Heart left ventricle (tissue), 16 donors: ENCODE measurements at places on chromosomes 12 and 14. TPM values are rescaled to one million over a fixed set of nuclear protein-coding genes. Genes with fewer than 3 reads are reported as not detected.

DNA sequence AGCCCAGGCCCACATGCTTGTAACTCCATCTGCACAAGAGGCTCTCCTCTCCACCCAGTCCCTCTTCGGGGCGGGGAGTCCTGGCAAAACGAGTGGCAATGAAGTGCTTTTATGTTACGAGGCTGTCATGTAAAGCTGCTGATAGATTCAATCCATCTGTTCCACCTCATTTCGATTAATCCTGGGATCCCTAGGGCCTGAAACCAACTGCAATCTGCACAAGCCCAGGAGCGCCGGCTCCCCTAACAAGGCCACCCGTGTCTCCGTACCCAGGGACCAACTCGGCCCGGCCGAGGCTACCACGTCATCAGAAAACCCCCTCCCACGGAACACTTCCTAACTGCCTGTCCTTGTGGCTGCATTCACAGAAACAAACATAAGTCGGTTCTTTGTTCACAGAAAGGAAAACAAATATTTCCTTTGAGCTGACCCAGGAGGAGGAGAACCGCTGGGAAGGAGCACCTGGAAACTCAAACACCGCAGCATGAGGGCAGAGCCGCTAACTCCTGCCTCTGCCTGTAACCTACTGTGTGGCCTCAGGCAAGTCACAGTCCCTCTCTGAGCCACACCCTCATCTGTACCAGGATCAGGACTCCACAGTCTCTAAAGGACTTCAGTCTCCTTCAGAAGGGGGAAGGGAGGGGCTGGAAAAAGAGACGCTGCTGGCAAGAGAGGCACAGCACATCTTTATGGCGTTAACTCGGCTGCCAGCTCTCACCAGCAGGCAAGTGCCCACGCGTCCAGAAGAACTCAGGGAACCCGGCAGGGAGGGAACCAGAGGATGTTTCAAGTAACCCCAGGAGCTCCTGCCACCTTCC is 47.8 kb downstream of the CCDC88C start:
- peaks cover 36% of the 10 kb centered on the region for H3K4me1 ChIP-seq
- DNase-seq: no peak
- H3K27ac ChIP-seq: peak overlapping the region; percentile 19
- no peaks in the 10 kb centered on the region for H3K36me3 ChIP-seq
- peaks cover 7% of the 10 kb centered on the region for H3K27me3 ChIP-seq
- H3K4me3 ChIP-seq: no peak overlapping the region

DNA sequence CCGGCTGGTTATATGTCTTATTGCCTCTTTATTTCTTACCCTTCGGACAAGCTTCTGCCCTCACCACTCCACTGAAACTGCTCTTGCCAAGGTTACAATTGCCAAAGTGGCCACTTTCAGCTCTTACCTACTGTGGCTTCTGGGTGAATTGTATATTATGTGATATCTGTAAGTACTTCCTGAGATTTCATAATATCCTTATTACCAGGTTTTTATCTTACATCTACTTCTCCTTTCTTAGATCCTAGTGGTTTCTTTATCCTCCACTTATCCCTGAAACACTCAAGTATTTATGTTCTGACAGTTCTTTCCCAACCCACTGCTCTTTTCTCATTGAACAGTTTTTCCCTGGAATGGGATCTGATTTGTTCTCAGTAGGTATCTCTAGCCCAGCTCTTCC is 10.5 kb downstream of the CELA1 start:
- no peak overlapping the region for H3K27ac ChIP-seq
- no peak for DNase-seq
- H3K4me3 ChIP-seq: no peak overlapping the region
- H3K27me3 ChIP-seq: no peaks in the 10 kb centered on the region
- H3K36me3 ChIP-seq: no peaks in the 10 kb centered on the region

DNA sequence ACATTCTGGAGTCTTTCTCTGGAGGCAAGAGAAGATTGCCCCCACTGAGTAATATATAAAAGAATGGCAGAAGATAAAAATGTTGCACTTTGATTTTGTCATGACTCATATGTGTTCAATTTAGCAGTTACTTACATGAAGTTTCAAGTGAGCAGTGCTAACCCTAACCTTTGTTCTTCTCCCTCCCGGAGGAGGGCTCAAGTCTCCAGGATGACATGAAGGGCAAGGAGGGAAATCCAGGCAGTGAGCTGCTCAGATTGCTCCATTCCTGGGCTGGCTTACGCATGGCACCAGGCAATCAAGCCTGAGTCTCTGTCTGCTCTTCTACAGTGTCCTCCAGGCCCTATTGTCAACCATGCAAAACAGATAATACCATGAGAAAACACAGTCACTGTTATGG is 322.3 kb downstream of the DUSP6 start:
- H3K27me3 ChIP-seq: no peaks in the 10 kb centered on the region
- no peaks in the 10 kb centered on the region for H3K36me3 ChIP-seq
- H3K27ac ChIP-seq: no peak overlapping the region
- H3K4me3 ChIP-seq: no peak overlapping the region

RPS6KL1 gene
- polyA plus RNA-seq: 12.0 TPM

ANG gene
- 4.3 TPM for polyA plus RNA-seq

- H3K4me3 ChIP-seq: no peak overlapping the region
- DNase-seq: no peak
- H3K36me3 ChIP-seq: peaks cover 84% of the 10 kb centered on the region
- peaks cover 6% of the 10 kb centered on the region for H3K4me1 ChIP-seq
- H3K27ac ChIP-seq: no peak overlapping the region
Measured at GRCh38 chr12:49008943-49009342, 9.6 kb downstream of the PRKAG1 start.

DNA sequence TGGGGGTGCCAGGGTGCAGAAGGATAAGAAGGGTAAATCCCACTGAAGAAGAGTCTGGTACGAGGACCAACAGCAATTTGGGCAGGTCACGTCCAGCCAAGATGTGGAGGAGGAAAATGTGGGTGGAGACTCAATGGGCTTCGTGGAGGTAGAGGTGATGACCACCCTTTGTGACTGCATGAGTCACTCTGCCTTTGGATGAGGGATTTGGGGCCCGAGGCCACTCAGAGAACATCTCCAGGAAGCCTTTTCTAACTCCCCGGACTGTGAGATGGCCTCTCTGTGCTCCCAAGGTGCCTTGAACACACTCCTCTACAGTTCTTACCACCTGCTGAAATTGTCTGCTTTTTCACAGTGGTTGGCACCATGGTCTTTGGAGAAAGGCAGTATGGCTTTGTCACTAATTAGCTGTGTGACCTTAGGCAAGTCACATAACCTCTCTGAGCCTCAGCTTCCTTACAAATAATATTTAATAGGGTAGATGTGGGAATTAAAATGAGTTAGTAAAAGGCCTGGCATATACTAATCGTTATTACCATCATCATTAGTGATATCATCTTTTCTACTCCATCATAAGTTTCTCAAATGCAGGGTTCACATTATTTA is 67.0 kb upstream of the ARHGAP5 start:
- no peak overlapping the region for H3K27ac ChIP-seq
- no peaks in the 10 kb centered on the region for H3K27me3 ChIP-seq
- no peaks in the 10 kb centered on the region for H3K36me3 ChIP-seq
- no peak overlapping the region for H3K4me3 ChIP-seq

GRCh38 chr14:62030387-62030786 is 268.2 kb downstream of the SNAPC1 start:
- H3K36me3 ChIP-seq: no peaks in the 10 kb centered on the region
- DNase-seq: no peak
- H3K27me3 ChIP-seq: no peaks in the 10 kb centered on the region
- no peak overlapping the region for H3K27ac ChIP-seq

GRCh38 chr12:130709971-130710732 is 5.9 kb downstream of the RIMBP2 start:
- H3K4me3 ChIP-seq: no peak overlapping the region
- no peak for DNase-seq
- H3K27ac ChIP-seq: no peak overlapping the region
- peaks cover 26% of the 10 kb centered on the region for H3K27me3 ChIP-seq
- no peaks in the 10 kb centered on the region for H3K36me3 ChIP-seq
- H3K4me1 ChIP-seq: no peaks in the 10 kb centered on the region

GRCh38 chr12:56431850-56432249 is 17.4 kb downstream of the TIMELESS start:
- no peak for DNase-seq
- no peaks in the 10 kb centered on the region for H3K27me3 ChIP-seq
- H3K4me1 ChIP-seq: no peaks in the 10 kb centered on the region
- H3K36me3 ChIP-seq: peaks cover 31% of the 10 kb centered on the region
- no peak overlapping the region for H3K27ac ChIP-seq

PPP1R1A gene
- polyA plus RNA-seq: 25.5 TPM

GRCh38 chr14:96940009-96940408 is 142.8 kb downstream of the VRK1 start:
- H3K27ac ChIP-seq: no peak overlapping the region
- no peak overlapping the region for H3K4me3 ChIP-seq
- DNase-seq: no peak
- H3K36me3 ChIP-seq: no peaks in the 10 kb centered on the region
- no peaks in the 10 kb centered on the region for H3K4me1 ChIP-seq

GRCh38 chr14:49310298-49310697 is 275.9 kb downstream of the RPS29 start:
- no peak overlapping the region for H3K27ac ChIP-seq
- no peaks in the 10 kb centered on the region for H3K27me3 ChIP-seq
- H3K4me1 ChIP-seq: no peaks in the 10 kb centered on the region
- H3K36me3 ChIP-seq: no peaks in the 10 kb centered on the region

DNA sequence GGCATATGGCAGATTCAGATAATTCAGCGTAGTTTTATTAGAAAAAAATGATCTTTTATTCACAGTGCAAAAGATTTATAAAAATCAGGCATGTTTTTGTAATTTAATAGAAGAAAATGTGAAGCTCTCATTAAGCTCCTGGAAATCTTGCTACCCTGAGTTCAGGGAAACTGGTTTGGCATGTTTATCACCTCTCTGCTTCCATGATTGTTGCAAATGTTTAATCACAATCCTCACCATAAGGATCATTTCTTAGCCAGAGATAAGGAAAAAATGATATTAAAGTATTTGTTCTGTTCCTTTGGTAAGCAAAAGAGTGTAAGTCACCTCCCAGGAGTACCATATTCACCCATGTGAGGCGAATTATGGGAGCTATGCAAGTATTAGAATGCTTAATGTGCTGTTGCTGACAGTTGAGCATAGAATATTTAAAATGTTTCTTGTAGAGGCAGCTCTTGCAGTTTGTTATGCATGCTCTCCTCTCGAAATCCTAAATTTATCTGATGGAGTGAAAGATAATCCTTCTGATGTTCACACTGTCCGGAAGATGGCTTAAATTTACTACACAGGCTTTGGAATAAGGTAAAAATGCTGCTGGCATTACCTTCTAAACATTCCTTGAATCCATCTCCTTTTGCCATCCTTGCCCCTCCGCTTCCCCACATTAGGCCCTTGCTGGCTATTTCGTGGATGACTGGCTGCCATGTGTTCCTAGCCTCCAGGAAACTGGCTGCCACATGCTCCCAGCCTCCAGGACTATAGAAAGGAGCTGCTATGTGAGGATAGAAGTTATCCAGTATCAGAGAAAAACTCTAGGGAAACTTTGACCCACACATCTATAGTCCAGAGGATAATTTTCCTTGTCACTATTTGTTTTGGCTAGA is 115.8 kb upstream of the CCDC198 start:
- H3K36me3 ChIP-seq: no peaks in the 10 kb centered on the region
- no peak overlapping the region for H3K27ac ChIP-seq
- no peaks in the 10 kb centered on the region for H3K27me3 ChIP-seq
- DNase-seq: no peak

DNA sequence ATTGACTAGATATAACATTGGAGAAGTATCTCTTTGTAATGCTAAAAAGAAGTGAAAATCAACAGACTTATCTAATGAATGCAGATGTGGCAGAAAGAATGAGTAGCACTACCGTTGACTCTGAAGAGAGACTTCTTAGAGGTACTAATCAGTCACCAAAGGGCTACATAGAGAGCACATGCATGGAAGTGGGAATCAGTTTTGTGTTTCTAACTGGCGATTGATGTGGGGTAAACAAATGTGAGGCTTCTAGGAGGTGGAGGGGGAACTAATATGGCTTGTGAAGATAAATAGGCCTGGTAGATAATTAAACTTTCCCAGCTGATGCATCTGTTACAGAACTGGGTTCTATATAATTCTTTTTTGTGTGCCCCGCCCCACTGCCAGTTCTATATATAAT is 10.5 kb downstream of the COCH start:
- no peak for DNase-seq
- no peaks in the 10 kb centered on the region for H3K4me1 ChIP-seq
- H3K27me3 ChIP-seq: no peaks in the 10 kb centered on the region

CLEC2A gene
- polyA plus RNA-seq: not detected

KRT79 gene
- 0.24 TPM for polyA plus RNA-seq

DNA sequence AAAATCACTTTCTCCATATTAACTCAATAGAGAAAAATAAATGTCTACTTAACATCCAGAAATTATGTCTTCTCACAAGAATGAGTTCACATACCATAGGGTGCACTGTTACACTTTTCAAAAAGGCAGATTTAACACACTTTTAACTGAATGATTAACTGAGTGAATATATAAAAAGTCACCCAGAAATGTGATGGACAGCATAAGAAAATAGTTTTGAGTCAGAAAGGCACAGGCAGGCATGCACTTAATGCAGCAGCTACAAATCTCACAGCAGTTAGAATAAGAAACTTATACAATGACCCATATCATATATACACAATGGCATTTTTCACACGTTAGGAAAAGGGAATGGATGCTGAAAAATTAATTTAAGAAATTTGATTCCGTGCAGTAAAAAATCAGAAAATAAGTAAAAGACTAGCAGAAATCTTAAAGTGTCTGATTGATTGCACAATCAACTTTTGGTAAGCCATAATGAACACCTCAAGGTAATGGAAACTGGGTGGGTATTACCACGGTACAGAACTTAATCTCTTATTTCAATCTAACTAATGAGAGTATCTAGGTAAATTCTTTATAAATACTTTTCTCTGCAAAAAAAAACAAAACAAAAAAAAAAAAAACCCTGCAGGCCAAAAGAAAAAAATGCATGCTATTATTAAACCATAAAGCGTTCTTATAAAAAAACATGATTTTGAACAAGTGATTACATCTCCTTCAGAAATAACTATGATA is 3.5 kb downstream of the MED13L start:
- no peak overlapping the region for H3K4me3 ChIP-seq
- H3K27me3 ChIP-seq: no peaks in the 10 kb centered on the region
- DNase-seq: no peak
- no peaks in the 10 kb centered on the region for H3K36me3 ChIP-seq

ADAMTS20 gene
- polyA plus RNA-seq: not detected

SRSF5 gene
- 186 TPM for polyA plus RNA-seq

CABP1 gene
- polyA plus RNA-seq: 2.9 TPM
